Right hindlimb (tissue), 1 donor: ENCODE measurements at places on chromosomes 3 and 15.

DNA sequence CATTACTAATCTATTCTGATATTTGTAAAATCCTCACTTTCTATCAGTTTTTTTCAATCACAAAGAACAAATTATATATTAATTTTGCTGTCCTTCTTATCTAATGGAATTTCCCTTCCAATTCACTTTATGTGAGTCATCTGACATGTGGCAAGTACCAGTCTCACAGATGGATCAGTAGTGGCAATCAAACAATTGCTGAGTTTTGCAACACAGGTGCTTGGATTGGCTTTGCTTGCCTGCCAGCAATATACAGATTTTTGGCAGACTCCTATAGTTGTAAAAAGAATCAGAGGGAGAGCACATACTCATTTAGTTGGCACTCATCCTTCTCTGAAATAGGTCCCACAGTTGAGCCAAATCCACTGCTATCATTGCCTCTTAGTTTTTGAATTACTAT lies 83.7 kb downstream of the BCHE start:
- no peak for DNase-seq

DNA sequence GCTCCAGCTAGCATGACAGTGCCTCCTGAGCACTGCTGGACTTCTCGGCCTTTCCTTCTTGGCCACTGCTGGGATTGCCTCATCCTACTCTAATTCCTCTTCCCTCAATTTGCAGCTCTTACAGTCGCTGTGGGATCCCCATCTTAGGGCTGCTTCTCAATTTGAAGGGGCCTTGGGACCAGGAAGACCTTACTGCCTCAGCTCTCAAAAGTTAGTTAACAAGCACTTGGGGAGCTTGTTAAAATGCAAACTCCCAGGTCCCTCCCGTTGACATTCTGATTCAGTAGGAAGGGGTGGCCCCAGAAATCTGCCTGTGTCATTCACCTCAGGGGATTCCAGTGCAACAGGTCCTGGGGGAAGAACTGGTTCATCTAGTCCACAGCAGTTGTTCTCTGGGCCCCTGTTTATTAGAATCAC lies 14.8 kb downstream of the BDH1 start:
- no peak for DNase-seq

- no peak for DNase-seq
Observed at GRCh38 chr3:34056181-34056910, 257.9 kb downstream of the PDCD6IP start.

DNA sequence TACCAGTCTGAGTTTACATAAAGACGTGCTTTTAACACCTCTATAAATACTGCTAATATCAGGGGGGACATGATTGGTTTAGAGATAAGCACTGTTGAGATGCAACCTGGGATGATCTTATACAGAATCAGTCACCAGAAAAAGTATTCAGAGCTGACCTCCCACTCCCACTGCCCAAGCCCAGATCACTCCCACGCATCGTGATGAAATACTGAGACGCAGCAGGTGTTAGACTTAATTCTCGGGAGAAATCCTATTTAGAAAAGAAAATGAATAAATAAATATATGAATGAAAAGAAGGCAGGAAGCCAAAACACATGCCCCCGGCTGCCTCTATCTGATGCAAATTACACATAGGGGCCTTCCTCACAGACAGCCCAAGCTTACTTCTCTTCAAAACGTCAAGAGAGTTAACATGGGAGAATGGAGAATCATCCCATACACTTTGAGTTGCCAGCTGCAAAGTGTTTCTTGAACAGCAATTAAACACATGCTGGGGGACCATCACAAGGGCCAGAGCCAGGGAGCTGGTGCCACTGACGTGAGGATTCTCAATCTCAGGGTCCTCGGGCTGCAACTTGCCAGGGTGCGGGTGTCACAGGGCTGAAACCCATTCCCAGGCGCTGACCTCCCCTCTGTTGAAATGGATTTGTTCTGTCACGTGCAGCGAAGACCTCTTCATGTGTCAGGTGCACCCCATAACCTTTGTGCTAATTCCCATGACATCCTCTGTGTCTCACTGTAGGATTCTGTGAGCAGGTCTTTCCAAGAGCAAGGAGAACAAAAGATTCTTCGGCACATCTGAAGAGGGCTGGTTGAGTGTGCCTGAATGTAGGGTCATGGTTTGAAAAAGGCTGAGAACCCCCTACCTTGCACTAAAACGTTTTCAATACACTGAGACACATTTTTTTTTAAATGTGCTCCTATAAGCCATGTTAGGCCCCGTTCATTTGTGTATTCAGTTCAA lies 764.2 kb upstream of the ARRDC4 start:
- DNase-seq = no peak

DNA sequence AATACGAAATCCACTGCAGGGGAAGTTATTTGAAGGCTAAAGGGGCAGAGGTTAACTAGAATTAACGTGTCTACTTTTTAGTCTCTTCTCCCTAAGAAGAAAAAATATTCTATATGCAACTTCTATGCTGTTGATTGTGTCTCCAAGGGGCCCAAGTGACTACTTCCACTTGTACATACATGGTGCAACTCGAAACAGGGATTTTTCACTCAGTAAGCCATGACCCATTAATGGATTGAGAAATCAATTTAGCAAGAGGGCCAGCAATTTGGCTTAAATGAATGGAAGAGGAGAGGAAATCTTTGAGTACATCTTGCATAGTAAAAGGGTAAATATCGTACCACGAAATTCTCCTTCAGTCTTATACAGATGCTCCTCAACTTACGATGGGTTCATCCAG lies 151.1 kb upstream of the HES1 start:
- no peak for DNase-seq

DNA sequence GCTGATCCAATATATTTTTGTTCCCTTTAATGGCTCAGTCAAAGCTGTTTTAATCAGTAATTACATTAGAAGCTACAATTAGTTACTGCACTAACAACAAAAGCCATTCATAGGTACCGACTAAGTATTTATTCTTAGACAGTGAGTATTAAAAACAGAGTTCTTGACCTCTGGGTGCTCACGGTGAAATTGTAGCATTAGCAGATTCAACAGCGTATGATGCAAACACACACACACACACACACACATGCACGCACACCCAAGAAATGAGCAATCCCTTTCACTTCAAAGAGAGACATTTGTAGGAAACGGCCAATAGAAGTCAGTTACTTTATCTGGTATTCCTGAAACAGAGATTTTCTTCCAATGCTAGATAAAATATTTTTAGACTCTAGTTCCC lies 27.0 kb upstream of the MITF start:
- DNase-seq = no peak

DNA sequence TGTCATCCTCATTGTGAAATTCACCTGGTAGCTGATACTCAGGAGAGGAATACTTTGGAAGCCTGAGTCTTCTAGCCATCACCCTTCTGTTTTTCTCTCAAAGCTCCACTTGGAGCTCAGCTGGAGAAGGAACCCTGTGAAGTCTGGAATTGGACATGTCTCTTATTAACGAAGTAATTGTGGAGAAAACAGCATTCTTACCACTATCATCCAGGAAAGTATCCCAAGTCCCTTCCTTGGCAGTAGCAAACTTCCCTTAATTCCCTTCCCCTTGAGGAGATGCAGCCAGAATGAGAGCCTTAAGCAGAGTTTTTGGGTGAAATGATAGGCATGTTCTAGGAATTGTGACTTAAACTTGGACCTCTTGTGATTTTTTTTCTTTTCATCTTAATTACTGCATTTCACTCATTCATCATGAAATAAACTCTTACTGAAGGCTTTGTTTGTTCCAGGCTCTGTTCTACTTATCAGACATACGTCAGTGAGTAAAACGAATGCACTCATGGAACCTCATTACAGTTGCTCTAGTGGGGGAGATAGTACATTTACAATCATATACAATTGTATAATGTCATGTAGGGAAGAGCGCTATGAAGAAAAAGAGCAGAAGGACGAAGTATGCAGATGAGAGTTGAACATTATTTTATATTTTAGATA lies 30.5 kb upstream of the TCF12 start:
- DNase-seq = no peak

DNA sequence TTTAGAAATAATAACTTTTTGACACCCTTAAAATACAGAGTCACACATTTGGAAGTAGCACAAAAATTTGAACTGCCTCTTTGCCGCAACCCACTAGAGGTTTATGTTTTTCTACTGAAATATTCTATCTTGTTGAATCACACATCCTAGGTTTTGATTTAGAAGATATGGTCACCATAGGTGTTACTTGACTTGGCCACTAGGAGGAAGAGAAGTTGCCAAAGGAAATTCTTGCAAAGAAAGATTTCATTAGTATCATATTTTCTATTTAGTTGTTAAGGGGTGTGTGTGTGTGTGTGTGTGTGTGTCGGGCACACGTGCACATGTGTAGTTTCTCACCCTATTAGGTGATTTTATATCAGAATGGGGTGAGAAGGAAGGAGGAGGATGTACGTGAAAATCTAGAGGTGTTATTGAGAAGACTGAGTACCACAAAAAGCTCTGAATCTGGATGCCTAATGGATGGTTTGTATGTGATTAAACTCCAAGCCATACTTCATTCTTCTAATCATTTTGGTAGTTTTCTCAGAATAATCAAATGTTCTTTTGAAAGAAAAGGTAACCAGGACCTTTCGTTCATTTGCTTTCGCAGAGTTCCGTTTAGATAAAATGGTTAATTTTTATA lies 31.5 kb downstream of the ZFAND6 start:
- no peak for DNase-seq

GRCh38 chr15:98673133-98673532 lies 24.8 kb downstream of the IGF1R start:
- no peak for DNase-seq
